ENCODE measurements at places on chromosomes 6 and 20. TPM values are rescaled to one million over a fixed set of nuclear protein-coding genes. Genes with fewer than 3 reads are reported as not detected.

Gene IP6K3
- total RNA-seq, result 42.0 TPM

GRCh38 chr6:28525496-28526039, at the start of gene GPX5:
GPX5 (plus strand) TSS chr6:28525881; CDS start chr6:28526014, 133 bp downstream.
- H3K27me3 ChIP-seq, result peaks cover 88% of the 10 kb centered on the region
- no peak for DNase-seq
- no peaks in the 10 kb centered on the region for H3K36me3 ChIP-seq
- H3K4me3 ChIP-seq, result no peak within 1 kb of the TSS
- no peak within 1 kb of the TSS for H3K27ac ChIP-seq

DNA sequence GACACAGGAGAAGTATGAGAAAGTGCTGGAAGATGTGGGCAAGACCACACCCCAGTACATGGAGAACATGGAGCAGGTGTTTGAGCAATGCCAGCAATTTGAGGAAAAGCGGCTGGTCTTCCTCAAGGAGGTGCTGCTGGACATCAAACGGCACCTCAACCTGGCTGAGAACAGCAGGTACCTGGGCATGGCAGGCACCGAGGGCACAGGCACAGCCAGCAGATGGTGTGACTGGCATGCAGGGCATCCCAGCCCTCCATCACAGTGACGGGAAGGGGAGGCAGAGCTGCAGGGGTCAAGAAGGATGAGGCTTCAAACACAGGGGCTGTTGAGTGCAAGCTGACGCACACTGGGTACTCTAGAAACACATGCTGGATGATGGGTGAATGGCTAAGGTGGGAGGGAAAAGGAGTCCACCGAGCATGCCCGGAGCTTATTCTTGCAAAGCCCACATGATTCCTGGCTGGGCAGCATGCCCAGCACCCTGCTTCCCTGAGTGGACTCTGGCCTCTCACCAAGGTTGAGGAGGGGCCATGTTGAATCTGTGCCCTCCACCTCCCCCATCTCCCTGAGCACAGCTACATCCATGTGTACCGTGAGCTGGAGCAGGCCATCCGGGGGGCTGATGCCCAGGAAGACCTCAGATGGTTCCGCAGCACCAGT, 26.3 kb downstream of the SPDEF start:
- H3K36me3 ChIP-seq, result no peaks in the 10 kb centered on the region
- peak; percentile 42 for DNase-seq

Gene ARHGAP40
- total RNA-seq, result not detected

DNA sequence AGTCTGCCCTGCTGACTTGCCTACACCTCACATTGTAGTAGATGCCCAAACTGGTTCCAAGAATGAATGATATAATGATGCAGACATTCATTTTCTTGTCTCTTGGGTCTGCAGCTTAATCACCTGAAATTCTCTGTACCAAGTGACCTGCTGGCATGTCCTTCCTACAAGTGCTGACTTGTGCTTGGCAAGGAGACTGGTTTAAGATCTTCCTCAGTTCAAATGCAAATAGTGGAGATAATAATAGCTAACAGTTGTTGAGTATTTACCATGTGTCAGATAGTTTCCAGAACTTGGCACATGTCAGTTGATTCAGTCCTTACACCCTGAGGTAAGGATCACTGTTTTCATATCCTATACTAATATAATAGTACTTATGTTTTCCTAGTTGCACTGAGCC, 223.4 kb downstream of the SLC24A3 start:
- no peaks in the 10 kb centered on the region for H3K36me3 ChIP-seq
- no peak overlapping the region for H3K4me3 ChIP-seq
- H3K27ac ChIP-seq, result no peak overlapping the region
- no peaks in the 10 kb centered on the region for H3K4me1 ChIP-seq

DNA sequence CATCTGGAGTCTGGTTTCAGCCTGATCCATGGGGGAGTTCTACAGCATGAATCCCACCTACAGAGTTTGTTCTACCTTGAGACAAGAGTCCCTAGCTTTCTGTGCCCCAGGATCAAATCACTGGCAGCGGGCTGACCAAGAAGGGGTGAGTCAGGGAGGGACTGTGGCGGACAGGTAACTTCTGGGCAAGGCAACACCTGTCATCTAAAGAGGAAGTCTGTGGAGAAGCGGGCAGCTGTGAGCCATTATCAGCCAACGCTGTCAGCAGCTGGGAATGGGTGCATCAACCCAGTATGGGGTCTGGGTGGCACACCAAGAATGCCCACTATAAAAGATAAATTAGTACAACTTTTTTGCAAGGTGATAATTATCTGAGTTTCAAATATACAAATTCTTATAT, 45.9 kb downstream of the UBE3D start:
- H3K4me1 ChIP-seq, result no peaks in the 10 kb centered on the region
- no peak for DNase-seq
- H3K27me3 ChIP-seq, result no peaks in the 10 kb centered on the region
- H3K36me3 ChIP-seq, result peaks cover 50% of the 10 kb centered on the region
- H3K27ac ChIP-seq, result no peak overlapping the region
- H3K4me3 ChIP-seq, result no peak overlapping the region

DNA sequence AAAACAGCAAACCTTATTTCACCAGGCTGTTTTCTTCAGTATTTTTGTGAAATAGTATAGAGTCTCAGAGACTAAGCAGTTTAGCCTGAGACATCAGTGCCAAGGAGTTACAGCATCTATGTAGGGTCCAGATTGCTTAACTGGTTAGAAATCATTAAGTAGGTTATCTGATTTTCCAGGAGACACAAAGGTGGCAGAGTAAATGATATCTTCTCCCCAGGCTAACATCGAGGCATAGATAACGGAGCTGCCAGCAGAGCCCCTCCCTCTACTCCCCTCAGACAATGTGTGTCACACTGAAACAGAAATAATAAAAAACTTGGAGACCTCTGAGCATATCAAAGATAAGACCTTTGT, 473.0 kb upstream of the CITED2 start:
- H3K4me3 ChIP-seq, result no peak overlapping the region
- peaks cover 19% of the 10 kb centered on the region for H3K4me1 ChIP-seq
- H3K27ac ChIP-seq, result peak overlapping the region; percentile 60
- no peaks in the 10 kb centered on the region for H3K36me3 ChIP-seq
- no peaks in the 10 kb centered on the region for H3K27me3 ChIP-seq

Gene CAGE1
- total RNA-seq, result not detected
